T1000 (cell line): ENCODE measurements at places on chromosomes 16 and 17.
A peak's percentile ranks its signal among the peaks of the same experiment; 100 is the strongest.

DNA sequence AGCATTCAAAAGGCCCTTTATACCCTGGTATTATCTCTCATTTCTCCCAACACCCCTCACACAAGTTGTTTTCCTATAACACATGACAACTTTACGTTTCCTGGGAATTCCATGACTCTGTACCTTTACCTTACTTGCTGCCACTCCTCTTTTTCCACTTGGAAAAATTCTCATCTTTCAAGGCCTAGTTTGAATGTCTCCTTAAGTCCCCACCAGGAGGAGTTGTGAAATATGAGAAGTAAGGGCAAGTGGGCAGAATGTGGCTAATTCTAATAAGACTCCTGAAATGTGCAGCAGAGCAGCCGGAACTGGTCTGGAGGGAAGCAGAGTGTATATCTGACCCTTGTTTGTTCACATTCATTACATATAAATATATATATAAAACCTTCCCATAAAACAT lies 39.7 kb downstream of the BRCA1 start:
- DNase-seq = no peak

DNA sequence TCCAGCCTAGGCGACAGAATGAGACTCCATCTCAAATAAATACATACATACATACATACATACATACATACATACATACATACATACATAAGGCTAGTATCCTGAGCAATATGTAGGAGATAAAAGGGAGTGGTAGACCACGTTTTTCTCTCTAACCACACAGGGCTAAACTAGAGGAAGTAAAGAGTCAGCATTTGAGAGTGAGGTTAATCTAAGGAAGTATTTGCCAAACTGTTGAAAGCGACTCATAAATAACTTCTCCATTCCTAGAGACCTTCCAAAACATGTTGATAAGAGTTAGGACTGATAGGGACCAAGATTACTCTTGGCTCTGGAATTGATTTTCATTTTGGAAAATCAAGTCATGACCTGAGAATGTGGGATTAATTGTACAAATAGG lies 68.9 kb downstream of the NEUROD2 start:
- DNase-seq = no peak

DNA sequence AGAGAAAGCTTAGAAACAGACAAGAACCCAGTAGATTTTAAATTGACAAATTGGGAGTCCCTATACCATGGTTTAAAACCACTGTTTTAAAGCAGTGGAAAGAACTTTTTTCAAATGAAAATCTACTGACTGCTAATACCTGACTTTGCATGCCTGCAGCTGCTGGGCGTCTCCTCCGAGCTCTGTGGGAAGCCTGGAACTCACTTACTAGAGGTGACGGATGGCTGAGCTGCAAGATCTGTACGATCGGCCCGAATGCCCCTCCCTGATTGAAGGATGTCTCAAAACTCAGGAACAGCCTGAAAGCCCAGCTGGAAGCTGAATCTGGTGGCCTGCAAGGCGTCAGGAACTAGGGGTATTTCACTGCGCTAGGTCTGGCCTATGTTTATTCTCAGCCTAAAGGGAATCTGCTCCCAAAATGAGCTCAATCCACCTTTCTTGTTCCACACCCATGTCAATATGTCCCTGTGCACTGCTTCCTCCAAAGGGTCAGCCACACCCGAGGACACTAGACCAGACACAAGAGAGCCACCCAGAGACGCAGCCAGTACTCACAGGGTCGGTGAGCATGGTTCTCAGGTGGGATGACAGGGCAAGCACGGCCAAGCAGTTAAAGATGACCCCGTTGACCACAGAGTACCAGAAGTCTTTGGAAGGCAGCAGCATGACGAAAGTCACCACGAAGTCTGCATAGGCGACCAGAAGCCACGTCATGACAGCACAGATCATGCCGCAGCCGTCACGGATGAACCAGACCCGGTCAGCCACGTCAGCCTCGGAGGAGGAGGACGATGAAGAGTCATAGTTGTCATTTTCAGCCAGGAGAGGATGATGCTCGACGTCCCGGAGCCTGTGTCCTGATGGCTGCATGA lies 21.4 kb downstream of the ZDHHC7 start:
- no peak for DNase-seq

DNA sequence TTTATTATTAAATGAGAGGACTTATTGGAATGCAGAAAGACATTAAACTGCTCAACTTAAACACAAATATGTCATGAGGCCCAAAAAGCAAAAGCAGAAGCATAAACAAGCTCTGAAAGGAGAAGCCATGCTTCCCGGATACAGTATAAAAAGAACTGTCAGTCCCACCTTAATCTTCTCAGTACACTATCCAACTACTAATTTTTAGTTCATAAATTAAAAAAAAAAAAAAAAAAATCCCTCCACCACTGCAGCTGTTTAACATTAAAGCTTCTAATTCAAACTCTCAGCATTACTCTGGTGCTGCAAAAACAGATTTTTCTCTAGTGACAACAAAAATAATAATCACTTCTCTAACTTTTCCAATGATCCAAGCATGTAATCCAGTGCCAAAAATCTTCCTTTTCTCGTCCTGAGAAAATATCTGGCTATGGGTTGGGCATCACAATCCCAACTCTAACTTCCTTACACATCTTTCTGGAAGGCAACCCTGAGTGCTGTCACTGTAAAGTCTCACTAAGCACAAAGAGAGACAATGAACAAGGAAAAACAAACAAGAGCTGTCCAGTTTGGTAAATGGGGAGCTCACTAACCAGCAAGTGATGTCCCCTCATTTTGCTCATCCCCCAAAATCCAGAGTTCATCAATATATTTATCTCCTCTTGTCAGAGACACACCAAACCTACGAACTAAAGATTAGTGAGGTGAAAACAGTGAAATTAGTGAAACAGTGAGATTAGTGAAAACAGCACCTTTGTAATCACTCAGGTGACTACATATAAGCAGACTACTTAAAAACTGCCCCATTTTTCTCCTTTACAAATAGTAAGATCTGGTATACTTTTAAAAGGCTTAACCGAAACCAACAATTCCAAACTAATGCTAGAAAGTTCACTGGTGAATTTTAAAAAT lies 5.5 kb downstream of the USP32 start:
- DNase-seq = no peak

DNA sequence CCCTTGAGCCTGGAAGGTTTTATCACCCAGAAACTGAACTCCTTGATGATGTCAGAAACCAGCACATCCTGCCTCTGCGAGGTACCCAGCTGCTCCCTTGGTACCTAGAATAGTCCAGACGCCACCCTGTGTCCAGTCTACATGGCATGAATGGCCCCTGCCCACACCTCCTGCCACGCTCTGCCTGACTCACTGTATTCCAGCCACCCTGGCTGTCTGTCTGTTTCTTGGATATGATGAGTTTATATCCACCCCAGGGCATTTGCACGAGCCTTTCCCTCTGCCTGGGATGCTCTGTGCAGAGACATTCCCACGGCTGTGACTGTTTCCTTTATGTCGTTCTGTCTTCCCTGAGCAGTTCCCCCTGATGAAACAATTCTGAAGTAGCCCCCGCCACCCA lies 68.7 kb downstream of the CRISPLD2 start:
- DNase-seq = no peak

DNA sequence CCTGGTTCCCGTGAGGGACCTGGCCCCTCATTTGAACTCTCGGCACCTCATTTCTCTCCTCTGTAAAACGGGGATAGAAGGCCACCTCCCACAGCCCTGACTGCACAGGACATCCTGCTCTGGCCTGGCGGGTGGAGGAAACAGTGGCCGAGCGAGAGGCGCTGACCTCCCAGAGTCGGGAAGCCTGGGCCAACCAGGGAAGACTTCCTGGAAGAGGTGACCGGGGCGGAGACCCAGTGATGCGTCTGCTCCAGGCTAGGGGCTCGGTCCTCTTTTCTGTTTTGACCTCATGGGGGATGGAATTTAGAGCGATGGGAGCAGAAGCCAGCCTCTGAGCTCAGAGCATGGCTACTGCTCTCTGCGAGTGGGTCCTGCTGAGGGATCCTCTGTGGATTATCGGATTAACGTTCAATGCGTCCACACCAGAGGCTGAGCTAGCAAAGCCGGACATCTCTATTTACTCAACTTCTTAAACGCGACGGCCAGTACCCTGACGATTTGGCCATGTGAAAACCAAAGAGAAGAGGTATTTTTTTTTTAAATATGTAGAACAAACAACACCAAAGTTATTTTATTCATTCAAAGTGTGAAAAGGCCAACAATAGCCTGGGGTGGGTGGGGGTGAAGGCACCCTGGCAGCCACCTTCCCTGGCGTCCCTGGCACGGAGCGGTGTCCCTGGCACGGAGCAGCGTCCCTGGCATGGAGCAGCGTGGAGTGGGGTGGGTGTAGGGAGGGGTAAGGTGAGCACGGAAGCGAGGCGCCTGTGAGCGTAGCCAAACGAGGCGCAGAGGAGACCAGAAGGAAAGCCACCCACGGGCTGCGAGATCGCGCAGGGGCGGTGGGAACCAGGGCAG lies 9.2 kb upstream of the MSLN start:
- no peak for DNase-seq

GRCh38 chr17:71667661-71668060 lies 453.2 kb upstream of the SOX9 start:
- no peak for DNase-seq

DNA sequence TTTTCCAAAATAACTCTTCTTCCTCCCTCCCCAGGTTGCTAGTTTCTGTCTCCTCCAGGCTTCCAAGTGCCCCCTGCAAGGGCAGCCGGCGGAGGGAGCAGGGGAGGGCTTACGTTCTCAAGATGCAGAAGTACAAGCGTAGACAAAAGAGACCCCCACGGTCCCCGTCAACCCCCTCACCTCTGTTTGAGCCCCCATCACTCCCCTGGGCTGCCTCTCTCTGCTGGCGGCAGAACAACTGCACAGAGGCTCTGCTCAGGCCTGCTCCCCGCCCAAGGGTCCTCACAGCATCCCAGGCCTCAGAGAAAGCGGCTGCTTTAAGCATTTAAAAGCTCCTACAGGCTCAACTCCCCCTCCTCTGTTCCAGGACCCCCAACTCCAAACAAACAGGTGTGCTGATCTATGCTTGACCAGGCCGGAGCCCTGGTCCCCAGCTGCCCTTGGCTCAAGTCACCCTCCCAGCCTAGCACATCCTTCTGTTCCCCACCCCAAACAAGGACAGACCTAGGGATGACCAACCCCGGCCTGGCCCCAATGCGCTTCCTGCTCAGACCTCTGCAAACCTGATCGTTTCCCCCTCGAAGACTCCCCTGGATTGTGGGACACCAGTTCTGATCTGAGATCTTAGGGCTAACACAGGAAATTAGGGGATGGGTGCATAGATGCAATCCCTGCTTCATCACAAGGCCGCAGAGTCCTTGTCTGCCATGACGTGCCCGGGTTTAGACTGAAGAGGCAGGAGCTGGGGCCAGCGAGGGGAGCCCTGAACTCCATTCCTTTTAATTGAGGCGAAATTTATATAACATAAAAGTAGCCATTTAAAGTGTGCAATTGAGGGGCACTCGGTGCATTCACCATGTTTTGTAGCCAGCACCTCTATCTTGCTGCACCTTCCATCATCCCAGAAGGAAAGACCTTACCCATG lies 17.2 kb upstream of the RBFOX3 start:
- no peak for DNase-seq

GRCh38 chr17:63116967-63117830 lies 151.2 kb downstream of the TANC2 start:
- DNase-seq = no peak

DNA sequence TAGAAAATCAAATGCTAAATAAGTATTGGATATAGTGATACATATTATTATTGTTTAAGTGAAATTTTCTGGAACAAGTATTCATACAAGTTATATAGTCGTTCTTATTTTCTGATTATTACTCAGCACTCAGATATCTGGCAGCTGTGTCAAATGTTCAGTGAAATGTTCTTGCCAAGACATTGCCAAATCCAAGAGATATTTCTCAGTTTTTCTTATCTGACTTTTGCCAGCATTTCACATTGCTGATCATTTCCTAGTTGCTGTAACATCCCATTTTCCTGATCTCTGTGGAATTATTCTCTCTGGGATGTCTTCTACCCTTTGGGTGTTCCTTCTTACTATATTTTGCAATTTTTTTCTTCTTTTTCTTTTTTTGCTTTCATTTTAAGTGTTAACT lies 262.3 kb downstream of the KIF2B start:
- DNase-seq = no peak

- DNase-seq = no peak
These were observed 2.4 kb upstream of the USP36 start for GRCh38 chr17:78842881-78843565.

DNA sequence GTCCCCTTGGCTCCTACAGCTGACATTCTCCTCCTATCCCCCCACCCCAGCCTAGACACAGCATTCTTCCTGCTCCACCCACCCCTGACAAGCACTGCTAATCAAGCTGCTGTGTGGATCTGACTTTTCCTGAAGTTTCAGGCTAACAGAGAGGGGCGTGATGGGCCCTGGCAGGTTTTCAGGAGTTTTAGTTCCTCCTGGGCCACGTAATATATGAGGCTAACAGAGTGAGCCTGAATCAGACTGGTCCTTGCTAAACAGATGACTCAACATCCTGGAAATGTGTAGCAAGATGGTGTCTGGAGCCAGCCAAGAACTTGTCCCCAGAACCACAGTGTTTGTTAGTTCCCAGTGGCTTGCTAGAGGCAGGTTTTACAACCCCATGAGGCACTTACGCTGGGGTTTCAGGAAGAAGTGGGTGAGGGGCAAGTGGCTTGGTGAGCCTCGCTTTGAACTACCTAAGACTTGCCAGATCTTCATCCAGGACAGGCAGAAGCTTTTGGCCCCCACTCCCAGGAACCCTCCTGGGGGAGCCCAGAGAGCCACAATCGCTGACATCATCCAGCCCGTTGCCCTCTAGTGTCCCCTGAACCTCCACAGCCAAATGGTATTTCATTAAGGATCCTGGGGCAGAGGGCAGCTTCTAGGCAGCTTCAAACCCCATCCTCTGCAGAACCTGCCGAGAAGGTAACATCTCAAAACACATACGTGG lies 15.9 kb downstream of the TMEM92 start:
- DNase-seq = peak; percentile 56

DNA sequence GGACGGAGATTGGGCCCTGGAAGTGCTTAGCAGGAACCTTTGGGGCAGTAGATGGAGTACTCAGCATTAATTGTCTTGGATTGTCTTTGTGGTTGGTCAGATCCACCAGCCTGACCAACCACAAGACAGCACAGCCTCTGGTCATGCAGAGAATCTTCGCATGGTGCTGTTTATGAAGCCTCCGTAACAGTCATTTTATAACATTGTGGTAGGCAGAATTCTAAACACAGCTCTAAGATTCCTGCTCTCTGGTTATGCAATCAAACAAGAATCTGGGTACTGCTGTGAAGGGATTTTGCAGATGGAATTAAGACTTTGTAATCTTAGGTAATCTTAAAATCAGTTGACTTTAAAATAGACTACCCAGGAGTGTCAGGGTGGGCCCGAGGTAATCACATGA lies 312.2 kb upstream of the GOT2 start:
- no peak for DNase-seq

- DNase-seq = peak; percentile 16
These were observed 31.5 kb downstream of the QPRT start for GRCh38 chr16:29710227-29711219.

DNA sequence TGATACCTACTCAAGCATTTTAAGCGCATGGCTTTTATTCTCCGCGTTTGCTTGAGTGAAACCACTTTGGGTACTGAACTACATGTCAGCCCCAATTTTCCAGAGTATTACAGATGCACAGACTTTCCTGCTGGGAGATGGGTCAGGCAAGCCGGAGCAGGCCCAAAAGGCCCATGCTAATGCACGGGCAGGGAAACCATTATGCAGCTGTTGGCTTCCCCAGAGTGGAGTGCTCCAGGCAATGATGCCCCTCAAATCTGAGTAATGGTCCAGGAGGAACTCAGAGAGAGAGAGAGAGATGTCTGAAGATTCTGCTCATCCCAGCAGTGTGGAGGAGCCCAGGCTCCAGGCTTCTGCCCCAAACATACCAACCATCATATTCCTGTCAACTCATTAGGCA lies 80.2 kb downstream of the CDH11 start:
- DNase-seq = no peak

GRCh38 chr16:60151987-60152386 lies 1417.9 kb upstream of the GOT2 start:
- DNase-seq = no peak
